ENCODE measurements at places on chromosomes 2 and 18. TPM values are rescaled to one million over a fixed set of nuclear protein-coding genes. Genes with fewer than 3 reads are reported as not detected.

- no peak for DNase-seq
Observed at GRCh38 chr2:84424152-84424551, 34.9 kb downstream of the SUCLG1 start.

DNA sequence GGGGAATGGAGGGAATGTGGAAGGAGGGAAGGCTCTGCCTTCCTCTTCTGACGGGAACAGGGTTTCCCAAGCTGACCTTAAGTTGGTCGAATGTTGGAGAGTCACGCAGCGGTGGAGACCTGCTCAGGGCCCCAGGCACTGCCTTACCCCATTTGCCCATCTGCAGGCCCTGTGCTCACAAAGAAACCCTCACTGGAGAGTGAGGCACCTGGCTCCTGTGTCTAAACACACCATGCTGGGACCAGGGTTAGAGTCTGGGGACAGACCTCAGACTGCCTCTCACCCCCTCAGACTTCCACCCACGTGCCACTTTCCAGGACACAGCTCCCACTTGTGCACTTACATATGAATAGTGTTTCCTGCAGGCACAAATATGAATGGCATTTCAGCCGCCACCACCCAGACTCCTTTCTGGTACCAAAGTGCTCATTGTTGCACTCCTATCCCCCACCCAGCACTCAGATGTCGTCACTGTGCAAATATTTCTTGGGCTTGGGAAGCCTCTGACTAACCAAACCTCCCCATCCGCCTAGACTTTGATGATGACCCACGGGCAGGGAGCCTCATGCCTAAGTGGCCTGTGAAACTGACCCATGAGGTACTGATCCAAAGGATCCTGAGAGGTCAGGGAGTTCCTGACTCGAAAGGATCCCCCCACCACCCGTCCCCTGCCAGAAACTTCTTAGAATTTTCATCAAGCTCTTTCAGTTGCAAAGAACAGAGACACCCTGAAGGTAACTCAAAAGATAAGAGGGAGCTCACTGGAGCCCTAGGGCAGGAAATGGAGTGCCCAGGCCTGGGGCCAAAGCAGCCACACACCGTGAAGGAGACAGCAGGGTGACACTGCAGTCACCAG is 78.3 kb downstream of the STPG4 start:
- DNase-seq, result no peak

GRCh38 chr2:15427987-15428386 is 133.1 kb downstream of the NBAS start:
- DNase-seq, result no peak

GRCh38 chr2:217740756-217741155 is 262.0 kb downstream of the TNS1 start:
- DNase-seq, result no peak

- DNase-seq, result no peak
Observed at GRCh38 chr2:71990122-71990521, 157.5 kb downstream of the CYP26B1 start.

- DNase-seq, result no peak
Observed at GRCh38 chr2:233419602-233420391, 65.5 kb downstream of the DGKD start.

DNA sequence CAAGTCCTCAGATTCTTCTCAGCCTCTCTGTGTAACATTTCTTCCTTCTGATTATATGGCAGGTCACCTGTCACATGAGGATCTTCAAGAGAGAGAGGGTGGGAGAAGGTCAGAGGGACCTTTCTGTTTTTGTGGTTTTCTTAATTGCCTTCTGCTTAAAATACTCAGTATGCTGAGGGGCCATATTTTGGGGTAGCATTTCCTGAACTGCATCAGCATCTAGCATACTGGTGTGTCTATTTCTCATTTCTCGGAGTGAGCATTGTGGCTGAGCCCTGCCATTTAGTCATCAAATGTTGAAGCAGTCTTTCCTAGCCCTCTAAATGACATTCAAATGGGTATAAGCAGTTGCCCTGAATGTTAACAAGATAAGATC is 162.7 kb downstream of the MYO3B start:
- DNase-seq, result no peak

- no peak for DNase-seq
Observed at GRCh38 chr2:54572262-54572635, 116.1 kb downstream of the SPTBN1 start.

GRCh38 chr2:15400240-15400826 is 160.8 kb downstream of the NBAS start:
- DNase-seq, result no peak

DNA sequence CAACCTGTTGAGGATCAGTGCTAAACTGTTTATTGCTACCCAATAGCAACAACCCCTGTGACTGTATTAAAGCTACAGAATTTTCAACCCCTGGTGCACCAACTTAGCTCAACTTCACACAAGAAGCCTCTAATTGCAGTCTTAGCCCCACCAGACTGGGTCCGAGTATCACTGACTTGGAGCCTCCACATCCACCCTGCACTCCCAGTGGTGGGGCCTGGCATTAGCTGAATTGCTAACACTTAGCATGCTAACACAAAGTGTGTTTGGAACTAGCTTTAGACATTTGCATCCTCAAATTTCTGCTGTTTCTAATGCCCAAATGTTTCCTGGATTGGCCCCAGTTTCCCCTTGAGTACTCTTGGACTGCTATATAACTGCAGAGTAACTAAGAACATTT is 298.6 kb downstream of the AGPS start:
- no peak for DNase-seq

DNA sequence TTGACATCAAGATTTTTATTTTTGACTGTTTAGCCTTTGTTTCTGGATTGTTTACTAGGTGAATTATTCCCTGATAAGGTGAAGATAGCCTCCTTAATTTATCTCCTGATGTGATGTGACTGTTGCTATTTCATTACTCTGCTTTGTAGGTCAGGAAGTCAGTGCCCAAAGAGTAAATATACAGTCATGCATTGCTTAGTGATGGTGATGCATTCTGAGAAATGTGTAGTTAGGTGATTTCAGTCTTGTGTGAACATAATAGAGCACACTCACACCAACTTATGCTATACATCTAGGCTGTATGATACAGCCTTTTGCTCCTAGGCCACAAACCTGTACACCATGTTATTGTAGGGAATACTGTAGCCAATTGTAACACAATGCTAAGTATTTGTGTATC is 102.4 kb upstream of the THUMPD2 start:
- DNase-seq, result no peak

DNA sequence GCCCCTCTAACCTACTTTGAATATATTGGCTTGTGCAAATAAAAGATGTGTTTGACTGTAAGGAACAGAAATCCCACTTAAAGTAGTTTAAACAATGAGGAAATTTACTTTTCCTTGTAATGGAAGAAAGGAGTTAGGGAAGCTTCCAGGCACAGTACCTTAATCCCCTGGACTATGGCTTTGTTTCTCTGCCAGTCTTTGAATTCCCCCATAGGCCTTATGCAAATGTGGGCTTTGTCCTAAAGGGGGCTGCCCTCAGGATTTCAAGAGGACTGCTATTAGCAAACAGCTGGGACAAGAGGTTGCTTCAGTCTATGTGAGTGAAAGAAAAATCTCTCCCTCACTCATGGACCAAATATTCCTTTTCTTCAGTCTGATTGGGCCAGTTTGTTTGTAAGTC is 255.1 kb upstream of the THSD7B start:
- DNase-seq, result no peak

DNA sequence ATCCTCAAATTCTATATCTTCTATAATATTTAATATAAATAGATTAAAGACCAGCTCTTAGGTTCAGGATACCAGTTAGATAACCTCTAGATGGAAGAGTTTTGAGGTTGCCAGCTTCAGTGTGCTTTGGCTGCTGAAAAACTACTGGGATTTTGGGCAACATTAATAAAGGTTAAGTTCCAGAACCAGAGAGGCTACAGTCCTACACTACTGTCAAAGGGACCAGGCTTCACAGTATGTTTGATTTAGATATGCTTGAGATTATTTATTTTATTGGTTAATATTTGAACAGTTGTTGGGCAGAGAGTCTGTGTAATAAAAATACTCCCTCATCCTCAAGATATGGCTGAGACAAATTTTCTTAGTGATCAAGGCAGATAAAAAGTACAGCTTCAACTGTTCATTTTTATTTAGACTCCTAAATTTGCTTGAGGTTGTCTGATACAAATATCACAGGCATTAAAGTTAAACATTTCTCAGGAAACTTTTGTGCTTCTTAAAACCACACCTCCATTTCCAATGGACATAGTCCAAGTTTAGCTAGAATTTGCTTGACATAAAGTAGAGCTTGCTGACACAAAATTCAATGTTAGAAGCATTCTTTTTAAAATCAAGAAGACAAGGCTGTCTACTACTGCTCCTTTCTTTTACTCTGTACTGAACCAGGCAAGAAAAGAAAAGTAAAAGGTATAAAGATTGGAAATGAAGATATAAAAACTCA is 19.7 kb upstream of the TMEM17 start:
- no peak for DNase-seq

- no peak for DNase-seq
Observed at GRCh38 chr18:57975805-57976204, 68.2 kb upstream of the NEDD4L start.

GRCh38 chr2:13113002-13113401 is 396.3 kb downstream of the TRIB2 start:
- no peak for DNase-seq

DNA sequence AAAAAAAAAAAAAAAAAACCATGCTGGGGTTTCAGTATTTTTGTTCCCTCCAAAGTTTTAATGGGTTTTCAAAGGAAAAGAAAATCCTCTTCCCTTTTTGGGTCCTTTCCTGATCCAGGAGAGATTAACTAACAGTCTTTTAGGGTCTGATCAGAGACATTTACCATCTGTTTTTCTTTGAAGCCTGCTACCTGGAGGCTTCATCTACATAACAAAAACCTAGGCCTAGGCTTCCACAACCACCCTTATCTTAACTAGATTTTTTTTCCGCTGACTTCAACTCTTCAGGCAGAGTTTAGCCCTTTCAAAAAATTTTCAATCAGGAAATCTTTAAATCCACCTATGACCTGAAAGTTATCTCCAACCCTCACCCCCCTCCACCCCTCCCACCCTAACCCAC is 154.7 kb downstream of the MBD2 start:
- no peak for DNase-seq

DNA sequence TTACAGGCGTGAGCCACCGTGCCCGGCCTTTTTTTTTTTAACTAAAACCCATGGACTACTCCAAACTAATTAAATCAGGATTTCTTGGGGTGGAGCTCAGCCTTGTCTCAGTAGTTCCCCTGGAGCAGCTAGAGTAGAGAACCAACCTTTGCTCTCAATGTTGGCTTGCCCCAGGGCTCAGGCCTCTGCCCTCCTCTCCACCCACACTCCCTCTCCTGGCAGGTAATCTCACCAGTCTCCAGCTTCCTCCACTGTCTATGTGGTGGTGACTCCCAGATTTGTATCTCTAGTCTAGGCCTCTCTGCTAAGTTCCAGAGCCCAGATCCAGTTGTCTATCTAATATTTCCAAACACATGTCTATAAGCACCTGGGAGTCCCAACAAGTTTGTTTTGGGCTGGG is 9.6 kb upstream of the MTA3 start:
- no peak for DNase-seq

- no peak for DNase-seq
Observed at GRCh38 chr18:43060020-43060419, 55.5 kb downstream of the RIT2 start.

DNA sequence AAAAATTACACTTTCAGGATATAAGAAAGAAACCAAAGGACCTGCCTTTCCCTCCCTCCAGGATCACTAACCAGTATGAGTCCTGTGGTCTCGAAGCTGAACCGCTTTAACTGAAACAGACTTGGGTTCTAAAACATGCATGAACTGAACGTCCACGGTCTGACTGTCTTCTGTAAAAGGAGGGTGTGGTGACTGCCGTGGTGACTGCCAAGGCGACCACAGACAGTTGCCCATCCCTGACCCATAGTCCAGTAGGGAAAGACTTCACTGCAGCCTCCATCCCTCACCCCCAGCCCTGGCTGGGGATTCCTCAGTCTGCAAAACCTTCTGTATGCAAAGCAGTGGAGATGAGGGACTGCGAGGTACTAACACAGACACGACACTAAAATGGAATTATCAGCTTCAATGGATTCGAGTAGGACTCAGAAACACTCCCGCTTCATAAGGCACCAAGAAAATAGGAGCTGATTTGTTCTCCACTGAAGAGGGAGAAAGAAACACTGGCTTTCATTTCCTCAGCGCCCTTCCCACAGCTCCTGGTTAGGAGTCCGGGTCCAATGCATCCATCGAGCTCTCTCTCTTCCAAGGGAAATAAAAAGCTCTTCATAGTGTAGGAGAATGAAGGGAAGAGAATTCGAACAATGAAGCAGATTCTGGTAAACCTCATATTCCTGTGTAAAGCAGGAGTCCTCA is 197.2 kb downstream of the HDAC4 start:
- DNase-seq, result no peak

DNA sequence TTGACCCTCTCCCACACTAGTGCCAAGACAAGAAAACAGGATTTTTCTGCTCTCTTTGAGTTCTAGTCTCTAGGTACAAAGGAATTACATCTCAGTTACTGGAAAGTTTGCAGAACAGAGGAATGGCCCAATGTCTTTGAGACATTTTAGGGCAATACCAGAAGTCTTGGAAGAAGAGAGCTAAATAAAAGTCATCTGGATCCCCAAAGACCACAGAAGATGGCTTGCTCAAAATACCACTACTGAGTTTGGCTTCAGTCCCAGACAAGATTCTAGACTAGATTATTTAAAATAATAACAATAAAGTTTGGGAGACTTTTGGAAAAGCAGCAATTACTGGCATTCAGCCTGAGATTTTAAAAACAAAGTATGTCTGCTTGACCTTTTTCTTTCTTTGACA is 61.9 kb upstream of the HK2 start:
- no peak for DNase-seq

DNA sequence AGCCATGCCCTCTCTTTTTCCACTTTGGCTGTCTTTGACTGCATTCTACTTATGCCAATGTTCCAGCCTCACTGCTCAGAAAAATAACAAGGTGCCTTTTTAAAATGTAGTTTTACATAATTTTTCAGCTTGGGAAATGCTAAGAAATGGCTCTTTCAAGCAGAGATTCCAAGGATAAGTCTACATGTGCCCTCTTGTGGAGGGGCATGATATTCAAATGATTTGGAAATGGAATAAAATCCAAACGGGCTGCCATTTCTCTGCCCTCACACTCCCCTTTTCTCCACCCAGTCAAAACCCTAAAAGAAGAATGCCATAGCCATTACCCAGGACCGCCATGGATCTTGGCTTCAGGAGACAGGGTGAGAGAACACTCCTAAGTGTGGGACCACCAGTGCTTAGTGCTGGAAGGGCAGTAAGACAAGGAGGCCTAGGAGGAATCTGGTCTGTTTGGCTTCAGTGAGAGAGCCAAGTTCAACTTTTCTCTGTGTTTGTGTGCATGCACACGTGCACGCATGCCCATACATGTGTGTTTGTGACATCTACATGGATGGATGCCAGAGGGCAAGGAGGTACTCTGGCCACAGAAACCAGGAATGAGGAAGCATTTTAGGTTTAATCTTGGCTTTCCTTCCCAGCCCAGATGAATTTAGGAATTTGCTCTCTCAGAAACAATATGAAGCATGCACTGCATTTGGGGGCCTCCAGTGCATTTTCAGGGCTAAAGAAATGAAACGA is 174.0 kb upstream of the SLC14A2 start:
- no peak for DNase-seq

The UGP2 gene
- 57.5 TPM for total RNA-seq

The TRPM8 gene
- total RNA-seq, result not detected

The C2orf78 gene
- total RNA-seq, result not detected

The SERPINB12 gene
- not detected for total RNA-seq

The CYP1B1 gene
- 6.4 TPM for total RNA-seq

Measured in glomerular endothelial cell (primary cell).